ENCODE measurements at places on chromosomes 5 and 9. TPM values are rescaled to one million over a fixed set of nuclear protein-coding genes. Genes with fewer than 3 reads are reported as not detected.

DNA sequence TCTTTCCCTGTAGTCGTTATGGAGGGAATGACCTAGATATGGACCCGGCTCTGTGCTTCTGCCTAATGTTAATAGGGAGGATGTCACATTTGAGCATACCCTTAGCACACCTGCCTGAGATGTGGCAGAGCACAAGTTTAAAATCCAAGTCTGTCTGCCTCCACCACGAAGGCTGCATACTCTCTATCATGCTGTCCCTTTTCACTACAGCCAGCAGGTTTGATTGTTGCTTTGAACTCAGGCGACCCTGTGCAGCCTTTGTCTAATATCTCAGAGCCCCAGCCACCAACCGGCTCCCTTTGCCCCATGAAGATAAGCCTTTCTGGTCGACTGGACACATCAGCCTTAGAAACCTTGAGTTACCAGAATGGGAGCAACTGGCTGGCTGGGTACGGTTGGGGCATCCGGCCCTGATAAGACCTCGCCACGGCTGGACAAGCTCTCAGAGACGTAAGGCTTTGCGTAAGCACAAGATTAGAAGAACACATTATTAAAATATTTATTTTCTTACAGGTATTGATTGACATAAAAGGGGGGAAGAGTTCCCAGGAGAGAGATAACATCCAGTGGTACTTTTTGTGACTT, 222.0 kb upstream of the TRIM32 start:
- no peak for DNase-seq
- no peak overlapping the region for H3K27ac ChIP-seq
- no peaks in the 10 kb centered on the region for H3K36me3 ChIP-seq
- H3K4me3 ChIP-seq = no peak overlapping the region
- H3K4me1 ChIP-seq = no peaks in the 10 kb centered on the region
- peaks cover 3% of the 10 kb centered on the region for H3K27me3 ChIP-seq

GRCh38 chr9:20863945-20864344, 167.5 kb downstream of the HACD4 start:
- no peaks in the 10 kb centered on the region for H3K36me3 ChIP-seq
- no peak overlapping the region for H3K4me3 ChIP-seq
- no peak for DNase-seq
- no peaks in the 10 kb centered on the region for H3K4me1 ChIP-seq
- peaks cover 1% of the 10 kb centered on the region for H3K27me3 ChIP-seq

DNA sequence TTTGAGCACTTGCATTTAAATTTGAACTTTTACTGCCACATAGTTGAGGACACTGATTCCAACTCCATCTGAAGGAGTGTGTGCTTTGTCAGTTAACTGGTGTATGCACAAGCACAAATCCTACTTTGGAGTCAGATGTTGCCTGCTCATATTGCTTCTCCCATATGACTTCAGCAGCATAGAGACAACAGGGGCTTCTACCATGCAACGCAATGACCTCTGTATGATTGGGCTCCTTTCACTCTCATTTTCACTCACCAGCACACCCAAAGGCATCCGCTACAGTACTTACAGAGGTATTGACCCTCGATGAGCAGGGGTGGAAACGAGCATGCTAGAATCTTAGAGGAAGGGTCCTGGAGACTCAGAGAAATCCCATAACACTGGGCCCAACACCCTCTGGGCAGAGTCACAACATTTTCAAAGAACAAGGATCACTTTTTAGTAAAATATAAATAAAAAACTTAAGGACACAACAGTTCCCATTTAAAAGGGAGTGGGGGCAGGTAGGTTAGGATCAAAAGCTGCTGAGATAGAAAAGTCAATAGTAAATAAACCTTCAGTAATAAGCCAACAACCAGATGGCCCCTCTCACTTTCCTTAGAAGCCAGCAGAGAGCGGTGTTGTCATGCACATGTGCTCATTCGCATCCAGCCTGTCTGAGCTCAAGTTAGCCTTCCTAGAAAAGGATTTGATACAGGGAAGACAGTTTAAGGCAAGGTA, 203.8 kb downstream of the SNCAIP start:
- H3K4me1 ChIP-seq = peaks cover 3% of the 10 kb centered on the region
- no peaks in the 10 kb centered on the region for H3K27me3 ChIP-seq
- peak; percentile 45 for DNase-seq
- H3K4me3 ChIP-seq = no peak overlapping the region
- H3K27ac ChIP-seq = no peak overlapping the region

GRCh38 chr9:93954434-93955061, 607 bp downstream of the BARX1 start:
- H3K4me3 ChIP-seq = no peak overlapping the region
- peaks cover 4% of the 10 kb centered on the region for H3K36me3 ChIP-seq
- no peak overlapping the region for H3K27ac ChIP-seq
- H3K27me3 ChIP-seq = peaks cover 45% of the 10 kb centered on the region
- no peak for DNase-seq
- peaks cover 6% of the 10 kb centered on the region for H3K4me1 ChIP-seq

PCDHB10 gene
- total RNA-seq = 17.7 TPM

SPATA31A3 gene
- not detected for total RNA-seq

CENPK gene
- total RNA-seq = 11.9 TPM

GRCh38 chr5:101418713-101419118, 515.6 kb upstream of the ST8SIA4 start:
- peaks cover 1% of the 10 kb centered on the region for H3K4me1 ChIP-seq
- H3K27ac ChIP-seq = no peak overlapping the region
- no peaks in the 10 kb centered on the region for H3K27me3 ChIP-seq
- H3K36me3 ChIP-seq = no peaks in the 10 kb centered on the region

DNA sequence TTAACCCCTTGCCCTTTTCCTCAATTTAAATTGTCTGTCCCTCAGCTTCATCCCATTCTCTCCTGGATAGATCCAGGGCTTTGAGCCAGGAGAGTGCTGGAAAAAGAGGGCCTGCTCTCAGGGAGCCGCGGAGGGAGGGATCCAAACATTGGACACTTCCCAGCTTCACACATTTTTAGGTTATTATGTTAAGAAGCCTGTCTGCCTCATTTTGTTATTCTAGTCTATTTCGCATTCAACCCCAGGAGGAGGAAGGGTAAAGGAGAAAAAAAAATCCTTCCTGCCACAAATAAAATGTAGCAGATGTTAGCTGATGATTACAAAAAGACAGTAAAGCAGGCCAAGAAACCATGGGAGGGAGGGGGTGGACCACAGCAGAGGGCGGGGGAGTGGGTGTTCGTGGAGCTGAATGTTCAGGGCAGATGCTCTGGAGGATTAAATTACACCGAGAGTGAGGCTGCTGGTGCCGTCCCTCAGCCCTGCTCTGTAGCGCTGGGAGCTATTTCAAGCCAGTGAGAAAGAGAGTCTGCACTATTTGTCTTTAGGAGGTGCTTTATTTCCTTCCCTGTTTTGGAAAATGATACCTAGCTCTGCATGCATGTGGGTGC, 60.6 kb upstream of the ZFR start:
- DNase-seq = peak; percentile 65
- peaks cover 3% of the 10 kb centered on the region for H3K27me3 ChIP-seq

- H3K36me3 ChIP-seq = peaks cover under 1% of the 10 kb centered on the region
- H3K27me3 ChIP-seq = peaks cover 2% of the 10 kb centered on the region
- DNase-seq = no peak
- H3K4me1 ChIP-seq = peaks cover 2% of the 10 kb centered on the region
Observed at GRCh38 chr5:172612771-172613170, 28.3 kb upstream of the NEURL1B start.

DNA sequence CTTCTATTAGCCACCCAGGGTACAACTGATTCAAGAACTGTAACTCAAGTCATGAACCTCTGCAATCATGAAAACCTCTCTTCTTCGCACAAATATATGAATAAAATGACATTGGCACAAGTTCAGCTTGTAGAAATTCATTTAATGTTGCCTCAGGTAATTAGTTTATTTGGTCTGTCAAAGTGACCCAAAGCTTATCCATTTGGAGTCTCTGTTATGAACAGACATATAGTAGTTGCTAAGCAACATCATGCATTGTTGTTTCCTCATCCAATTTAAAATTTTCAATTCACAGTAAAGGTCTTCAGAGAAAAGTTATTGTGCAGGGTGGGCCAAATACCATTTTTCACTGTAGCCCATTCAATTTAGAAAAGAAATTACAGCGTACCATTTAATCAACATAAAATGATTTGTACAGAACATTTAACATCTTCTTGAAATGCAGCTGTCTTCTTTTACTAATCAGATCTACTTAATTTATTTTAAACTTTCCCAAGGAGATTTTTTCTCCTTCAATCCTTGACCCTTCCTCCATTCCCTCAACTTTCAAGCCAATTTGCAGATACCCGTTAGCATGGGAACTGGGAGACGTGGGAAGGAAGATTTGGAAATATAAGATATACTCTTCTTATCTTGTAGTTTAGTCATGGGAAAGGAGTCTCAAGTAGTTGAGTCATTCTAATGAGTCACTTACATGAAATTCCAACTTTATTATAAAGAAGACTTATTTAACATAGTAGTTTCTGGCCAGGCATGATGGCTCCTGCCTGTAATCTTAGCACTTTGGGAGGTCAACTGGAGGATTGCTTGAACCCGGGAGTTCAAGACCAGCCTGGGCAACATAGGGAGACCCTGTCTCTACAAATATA, 231.3 kb downstream of the ATPSCKMT start:
- no peak for DNase-seq

GRCh38 chr5:107736638-107737037, 65.9 kb upstream of the EFNA5 start:
- no peaks in the 10 kb centered on the region for H3K4me1 ChIP-seq
- H3K36me3 ChIP-seq = no peaks in the 10 kb centered on the region
- no peak for DNase-seq
- no peak overlapping the region for H3K27ac ChIP-seq
- no peaks in the 10 kb centered on the region for H3K27me3 ChIP-seq
- no peak overlapping the region for H3K4me3 ChIP-seq

DNA sequence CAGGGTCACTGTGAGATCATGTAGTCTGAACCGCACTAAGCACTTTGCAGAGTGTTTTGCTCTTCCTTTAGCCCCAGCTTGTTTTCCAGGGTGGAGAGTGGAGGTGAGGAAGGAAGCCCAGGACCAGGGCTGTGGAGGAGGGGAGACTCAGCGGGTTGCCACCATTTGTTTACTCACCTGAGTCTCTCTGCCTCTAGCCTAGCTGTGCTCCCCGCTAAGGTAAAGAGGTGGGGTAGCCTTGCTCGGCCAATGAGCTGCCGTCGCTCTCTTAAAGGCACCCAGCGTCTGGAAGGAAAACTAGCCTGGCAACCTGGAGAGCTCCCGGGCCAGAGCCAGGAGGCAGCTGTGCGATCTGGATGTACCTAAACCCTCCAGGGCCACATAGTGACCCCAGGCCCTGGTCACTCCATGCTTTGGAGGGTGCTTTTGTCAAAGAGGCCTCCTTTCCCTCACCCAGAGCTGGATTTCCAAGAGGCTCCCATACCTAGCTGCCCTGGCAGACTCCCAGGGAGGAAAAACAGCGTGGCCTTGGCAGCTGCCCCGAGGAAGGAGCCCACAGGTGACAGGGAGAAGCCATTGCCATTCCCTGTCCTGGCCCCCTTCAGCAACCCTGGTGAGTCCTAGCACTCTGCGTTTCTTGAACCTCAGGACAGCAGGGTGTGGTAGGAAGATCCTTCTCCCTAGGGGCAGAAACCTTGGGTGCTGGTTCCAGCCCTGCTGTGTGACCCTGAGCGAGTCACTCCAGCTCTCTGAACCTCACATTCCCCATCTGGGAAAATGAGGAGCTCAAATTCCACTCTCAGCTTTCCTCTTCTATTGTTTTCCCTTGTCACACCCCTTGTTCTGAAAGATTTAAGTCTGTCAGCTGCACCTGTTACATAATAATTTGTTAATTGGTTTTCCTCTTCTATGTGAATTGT, 42.4 kb upstream of the LARP1 start:
- no peaks in the 10 kb centered on the region for H3K36me3 ChIP-seq
- peaks cover 1% of the 10 kb centered on the region for H3K27me3 ChIP-seq
- no peak overlapping the region for H3K4me3 ChIP-seq
- peaks cover 3% of the 10 kb centered on the region for H3K4me1 ChIP-seq
- DNase-seq = no peak

DNA sequence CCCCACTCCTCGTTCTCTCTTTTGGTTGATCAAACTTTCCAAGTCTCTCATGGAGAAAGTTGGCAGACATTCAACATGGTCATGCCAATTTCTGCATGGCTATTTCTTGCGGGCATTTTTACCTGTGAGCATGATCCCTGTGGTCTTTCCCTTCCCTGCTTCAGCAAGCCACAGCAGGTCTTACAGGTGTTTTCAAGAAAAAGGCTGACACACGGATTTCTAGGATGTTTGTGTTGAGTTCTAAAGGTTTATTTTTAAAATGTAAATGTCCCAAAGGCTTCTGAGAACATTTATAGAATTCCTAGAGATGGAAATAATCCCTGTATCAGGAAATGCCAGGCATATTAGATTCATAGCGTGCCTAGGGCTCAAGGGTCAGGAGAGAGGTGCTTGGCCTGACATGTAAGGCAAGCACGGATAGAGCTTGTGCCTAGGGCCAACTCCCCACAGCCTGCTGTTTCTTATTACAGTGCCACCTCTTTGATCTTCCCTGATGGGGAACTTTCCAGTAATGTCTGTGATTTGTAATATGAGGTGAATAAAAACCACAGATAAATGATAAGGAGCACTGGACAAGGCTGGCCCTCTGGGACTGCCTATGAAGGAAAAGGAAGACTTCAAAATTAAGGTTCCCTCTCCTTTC, 79.8 kb downstream of the MUSK start:
- no peaks in the 10 kb centered on the region for H3K27me3 ChIP-seq
- H3K4me1 ChIP-seq = no peaks in the 10 kb centered on the region
- DNase-seq = no peak
- H3K36me3 ChIP-seq = no peaks in the 10 kb centered on the region
- no peak overlapping the region for H3K4me3 ChIP-seq
- no peak overlapping the region for H3K27ac ChIP-seq

TMEM252 gene
- total RNA-seq = not detected

DNA sequence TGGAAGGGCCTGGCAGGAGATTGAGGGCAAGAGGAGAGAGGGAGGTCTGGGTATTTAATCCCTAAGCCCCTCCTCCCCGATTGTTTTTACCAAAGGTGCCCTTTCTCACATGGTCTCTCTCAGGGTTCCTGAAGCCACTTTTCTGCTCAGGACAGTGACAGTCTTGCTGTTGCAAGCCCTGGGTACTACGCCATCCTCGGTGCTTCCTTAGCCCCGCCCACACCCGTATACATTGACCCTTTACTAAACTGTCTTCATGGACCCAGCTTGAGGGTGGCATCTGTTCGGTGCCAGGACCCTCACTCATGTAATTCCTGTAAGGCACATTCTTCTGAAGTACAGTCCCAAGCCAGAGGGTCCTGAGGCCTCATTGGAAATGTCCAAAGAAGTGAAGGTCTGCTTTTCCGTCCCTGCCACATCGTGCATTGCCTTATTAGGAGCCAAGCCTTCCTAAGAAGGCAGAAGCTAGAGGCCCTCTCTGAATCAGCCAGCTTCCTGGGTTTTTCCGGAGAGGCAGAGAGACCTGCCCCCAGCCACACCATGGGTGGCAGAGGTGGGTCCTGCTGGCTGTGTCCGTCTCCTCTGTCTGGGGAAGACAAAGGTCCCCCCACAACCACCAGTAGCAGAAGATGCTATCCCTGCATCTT, 1.9 kb upstream of the SH3PXD2B start:
- DNase-seq = no peak
- H3K27ac ChIP-seq = no peak overlapping the region
- no peaks in the 10 kb centered on the region for H3K36me3 ChIP-seq
- peaks cover 47% of the 10 kb centered on the region for H3K4me1 ChIP-seq
- peak overlapping the region; percentile 91 for H3K4me3 ChIP-seq

- no peak for DNase-seq
- no peaks in the 10 kb centered on the region for H3K27me3 ChIP-seq
- no peak overlapping the region for H3K27ac ChIP-seq
- H3K4me1 ChIP-seq = peaks cover under 1% of the 10 kb centered on the region
Observed at GRCh38 chr9:70012569-70012968, 31.1 kb upstream of the MAMDC2 start.

GRCh38 chr5:37886242-37886905, 46.5 kb upstream of the GDNF start:
- no peak overlapping the region for H3K27ac ChIP-seq
- DNase-seq = no peak
- H3K36me3 ChIP-seq = peaks cover 7% of the 10 kb centered on the region
- peaks cover 6% of the 10 kb centered on the region for H3K27me3 ChIP-seq
- no peak overlapping the region for H3K4me3 ChIP-seq

Measured in glutamatergic neuron (in vitro differentiated cells).